A172 (cell line): ENCODE measurements at places on chromosomes 6 and 20. TPM values are rescaled to one million over a fixed set of nuclear protein-coding genes. Genes with fewer than 3 reads are reported as not detected.

The NXT1 gene
- 77.4 and 102 TPM in 2 replicates for total RNA-seq

DNA sequence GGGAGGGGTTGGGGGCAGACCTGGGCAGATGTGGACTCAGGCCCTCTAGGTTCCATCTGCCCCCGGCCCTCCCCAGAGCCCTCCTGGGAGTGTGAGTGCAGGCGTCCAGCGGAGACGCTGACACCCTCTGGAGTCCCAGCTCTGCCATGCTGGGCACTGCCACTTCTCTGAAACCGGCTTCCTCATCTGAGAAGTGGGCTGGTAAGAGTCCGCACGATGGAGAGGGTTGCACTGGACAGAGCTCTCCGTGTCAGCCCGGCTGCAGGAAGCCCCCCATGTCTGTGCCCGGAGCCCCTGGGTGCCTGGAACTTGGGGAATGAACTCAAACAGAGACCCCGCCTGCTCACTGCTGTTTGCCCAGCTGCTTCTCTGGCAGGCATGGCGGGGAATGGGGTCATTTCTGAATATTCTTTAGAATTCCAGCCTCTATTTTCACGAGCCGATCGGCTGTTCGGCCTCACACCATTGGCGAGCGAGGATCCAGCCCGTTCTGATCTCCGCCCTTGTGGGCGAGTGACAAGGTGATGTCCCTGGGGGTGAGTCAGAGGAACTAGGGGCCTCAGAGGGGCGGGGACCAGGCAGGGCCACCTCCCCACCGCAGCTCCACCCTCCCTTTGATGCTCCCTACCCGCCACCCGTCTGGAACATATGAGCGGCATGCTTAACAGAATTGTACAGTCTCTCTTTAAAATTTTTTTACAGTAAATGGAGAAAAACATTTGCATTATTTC is 47.8 kb upstream of the GATA5 start:
- DNase-seq = peak; percentile 49

GRCh38 chr6:160141001-160141726 is 19.5 kb downstream of the SLC22A1 start:
- DNase-seq = peak; percentile 41

DNA sequence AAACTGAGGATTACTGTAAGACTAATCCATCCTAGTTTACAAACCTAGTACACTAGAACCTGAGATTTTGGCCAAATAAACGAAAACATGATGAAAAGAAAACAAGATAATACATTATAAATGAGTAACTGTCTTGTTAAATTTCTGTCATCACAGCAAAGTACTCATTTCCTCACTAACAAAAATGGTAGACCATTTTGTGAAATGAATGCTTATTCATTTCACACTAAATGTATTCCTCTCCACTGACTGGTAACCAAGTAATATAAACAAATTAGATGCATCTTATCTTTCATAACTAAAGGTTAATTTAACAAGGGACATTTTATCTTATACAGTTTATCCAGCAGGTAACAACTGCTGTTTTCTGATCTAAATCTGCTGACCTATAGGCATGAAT is 143.7 kb downstream of the REV3L start:
- DNase-seq = no peak

DNA sequence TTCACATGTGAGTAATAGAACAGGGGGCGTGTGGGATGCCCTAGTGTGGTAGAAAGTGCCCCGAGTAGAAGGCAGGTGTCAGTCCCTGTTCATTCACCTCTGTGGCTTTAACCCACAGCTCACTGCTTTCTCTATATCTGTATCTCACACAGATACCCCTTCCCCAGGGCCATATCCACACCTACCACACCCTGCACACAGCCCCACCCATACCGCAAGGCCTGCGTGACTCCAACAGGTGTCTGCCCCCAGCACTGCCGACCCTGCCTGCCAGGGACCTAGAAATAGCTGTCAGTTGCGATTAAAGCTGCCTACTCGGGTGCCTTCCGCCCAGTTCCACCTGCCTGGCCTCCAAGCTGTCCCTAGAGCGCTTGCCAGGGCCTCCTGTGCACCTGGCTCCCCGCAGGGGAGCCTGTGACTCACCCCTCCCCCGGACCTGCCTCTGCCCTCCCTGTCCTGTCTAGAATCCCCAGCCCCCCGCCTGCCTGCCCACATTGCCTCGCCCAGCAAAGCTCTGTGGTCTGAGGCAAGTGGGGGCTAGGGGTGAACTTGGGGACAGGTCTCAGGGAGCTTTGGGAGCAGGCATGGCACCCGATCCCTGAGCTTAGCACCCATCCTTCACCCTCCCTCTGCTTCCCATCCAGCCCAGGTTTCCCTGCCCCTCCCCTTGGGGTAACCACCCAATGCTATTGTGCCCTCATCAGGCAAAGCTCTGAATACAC is 38.3 kb upstream of the ID1 start:
- DNase-seq = peak; percentile 59

DNA sequence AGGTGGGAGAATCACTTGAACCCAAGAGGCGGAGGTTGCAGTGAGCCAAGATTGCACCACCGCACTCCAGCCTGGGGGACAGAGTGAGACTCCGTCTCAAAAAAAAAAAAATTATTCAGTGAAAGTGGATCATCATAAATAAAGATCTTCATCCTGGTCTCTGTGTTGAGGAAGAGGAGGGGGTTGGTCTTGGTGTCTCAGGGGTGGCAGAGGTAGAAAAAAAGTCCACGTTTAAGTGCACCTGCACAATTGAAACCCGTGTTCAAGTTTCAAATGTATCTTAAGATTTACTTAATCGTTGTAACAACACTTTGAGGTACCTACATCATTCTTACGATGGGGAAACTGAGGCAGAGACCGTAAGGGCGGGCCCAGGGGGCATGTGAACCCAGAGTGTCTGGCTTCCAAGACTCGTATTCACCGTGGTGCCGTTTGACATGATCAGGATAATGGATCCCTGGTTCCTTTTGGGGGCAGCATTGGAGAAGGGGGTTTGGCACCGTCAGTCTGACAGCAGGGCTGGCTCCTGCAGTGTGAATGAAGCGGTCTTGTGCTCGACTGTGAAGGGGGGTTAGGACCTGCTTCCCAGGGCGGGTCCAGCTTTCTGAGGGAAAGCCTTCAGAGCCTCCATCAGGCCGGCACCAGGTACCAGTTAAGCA is 32.9 kb upstream of the ID1 start:
- DNase-seq = no peak

DNA sequence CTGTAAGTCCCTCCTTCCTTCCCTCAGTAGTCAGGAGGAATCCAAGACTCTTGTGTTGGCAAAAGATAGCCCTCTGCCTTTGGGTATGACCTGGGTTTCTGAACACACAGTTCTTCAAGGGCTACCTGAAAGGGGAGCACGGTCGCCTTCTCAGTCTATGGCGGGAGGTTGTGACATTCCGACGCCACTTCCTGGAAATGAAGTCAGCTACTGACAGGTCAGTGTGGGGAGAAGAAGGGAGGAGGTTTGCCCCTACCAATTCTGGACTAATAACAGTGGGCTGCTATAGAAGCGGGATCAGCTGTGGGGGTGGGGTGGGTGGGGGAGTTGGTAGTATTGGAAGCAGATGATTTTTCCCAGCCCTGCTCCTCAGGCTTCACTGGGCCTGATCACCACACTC is 11.5 kb downstream of the CEP250 start:
- no peak for DNase-seq

DNA sequence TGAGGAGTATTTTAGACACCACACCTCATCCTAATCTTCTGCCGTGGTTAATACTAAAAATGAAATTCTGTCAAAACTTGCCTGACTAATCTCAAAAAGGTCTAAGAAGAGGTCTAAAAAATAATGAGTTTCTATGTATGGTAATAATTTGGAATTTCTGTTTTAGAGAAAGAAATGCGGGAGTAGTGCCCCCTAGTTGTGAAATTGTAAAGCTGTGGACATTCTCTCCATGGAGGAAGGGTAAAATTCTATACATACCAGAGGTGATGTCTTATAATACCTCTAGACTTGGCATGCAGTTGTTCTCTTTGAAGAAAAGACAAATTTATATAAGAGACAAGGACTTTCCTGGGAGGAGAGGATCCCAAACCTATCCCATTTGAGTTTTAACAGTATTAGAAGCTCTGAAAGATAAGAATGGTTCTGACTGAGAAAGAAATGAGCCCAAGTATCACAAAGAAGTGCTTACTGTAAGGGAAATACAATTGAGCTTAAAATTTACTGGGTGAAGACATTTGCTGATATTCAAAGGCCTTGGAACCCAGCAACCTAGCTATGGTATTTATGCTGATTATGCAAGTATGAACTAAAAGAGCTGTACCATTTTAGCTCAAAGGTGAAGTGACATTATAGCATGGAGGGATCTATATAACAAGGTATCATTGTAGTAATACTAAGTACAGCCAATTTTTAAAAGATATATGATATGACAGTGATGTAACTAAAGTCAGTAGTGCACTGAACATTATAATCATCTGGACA is 5.1 kb upstream of the EPHA7 start:
- DNase-seq = peak; percentile 8

DNA sequence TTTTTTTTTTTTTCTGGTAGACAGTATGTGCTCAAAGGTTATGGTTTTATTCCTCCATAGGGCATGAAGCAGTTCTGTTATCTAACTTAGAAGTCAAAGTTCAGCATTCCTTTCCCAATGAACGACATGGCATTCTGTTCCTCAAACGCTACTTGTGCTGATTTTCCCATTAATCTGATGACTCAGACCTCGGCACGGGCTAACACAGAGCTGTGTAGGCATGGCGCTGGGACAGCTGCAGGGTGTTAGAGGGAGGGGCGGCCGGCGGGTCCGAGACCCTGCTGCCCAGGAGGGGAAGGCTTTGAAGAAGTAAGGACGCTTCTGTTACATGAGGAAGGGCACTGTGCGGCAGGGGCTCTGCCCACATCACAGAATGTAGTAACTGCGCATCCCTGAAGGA is 93.6 kb upstream of the AGPAT4 start:
- DNase-seq = no peak

- peak; percentile 64 for DNase-seq
These were observed 16.2 kb upstream of the IYD start for GRCh38 chr6:150352321-150353296.

GRCh38 chr6:170032197-170032596 is 258.7 kb downstream of the DLL1 start:
- no peak for DNase-seq

DNA sequence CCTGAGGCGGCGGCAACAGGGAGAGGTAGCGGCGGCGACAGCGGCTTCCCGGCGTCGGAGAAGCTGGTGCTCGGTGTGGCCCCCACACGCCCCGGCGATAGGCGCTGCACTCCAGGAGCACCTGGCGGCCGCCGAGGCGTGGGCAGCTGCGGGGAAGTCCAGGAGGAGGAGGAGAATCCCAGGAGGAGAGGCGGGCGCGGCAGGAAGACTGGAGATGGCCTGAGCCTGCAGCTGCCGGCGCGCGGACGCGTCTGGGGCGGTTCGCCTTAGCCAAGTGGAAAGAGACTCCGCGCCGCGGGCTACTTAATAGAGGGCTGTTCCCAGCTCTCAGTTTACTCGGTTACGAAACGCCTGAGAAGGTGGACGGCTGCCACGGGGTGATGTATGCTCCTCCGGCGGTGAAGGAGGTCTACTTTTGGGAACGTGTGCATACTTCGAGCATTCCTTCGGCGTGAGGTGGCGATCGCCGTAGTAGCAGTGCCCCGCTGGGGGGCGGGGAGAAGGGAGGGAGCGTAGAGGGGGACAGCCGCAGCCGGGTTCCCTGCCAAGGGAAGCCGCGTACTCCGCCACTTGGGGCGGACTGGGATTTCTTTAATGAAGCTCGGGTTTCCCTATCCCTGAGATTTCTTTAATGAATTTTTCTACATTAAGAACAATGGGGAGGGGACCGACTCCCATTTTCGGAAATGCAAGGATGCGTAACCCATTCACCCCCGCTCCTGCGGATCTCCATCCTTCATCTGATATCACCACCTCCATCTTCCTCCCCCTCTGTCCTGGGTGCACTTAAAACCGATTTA is at the start of gene COL12A1:
Gene COL12A1, minus strand, starts transcription at position 278 of the 800 bp plus-strand sequence. CDS start 3,261 bp downstream, outside the sequence.
- peak; percentile 74 for DNase-seq

The MTO1 gene
- 25.7 and 26.7 TPM in 2 replicates for total RNA-seq

DNA sequence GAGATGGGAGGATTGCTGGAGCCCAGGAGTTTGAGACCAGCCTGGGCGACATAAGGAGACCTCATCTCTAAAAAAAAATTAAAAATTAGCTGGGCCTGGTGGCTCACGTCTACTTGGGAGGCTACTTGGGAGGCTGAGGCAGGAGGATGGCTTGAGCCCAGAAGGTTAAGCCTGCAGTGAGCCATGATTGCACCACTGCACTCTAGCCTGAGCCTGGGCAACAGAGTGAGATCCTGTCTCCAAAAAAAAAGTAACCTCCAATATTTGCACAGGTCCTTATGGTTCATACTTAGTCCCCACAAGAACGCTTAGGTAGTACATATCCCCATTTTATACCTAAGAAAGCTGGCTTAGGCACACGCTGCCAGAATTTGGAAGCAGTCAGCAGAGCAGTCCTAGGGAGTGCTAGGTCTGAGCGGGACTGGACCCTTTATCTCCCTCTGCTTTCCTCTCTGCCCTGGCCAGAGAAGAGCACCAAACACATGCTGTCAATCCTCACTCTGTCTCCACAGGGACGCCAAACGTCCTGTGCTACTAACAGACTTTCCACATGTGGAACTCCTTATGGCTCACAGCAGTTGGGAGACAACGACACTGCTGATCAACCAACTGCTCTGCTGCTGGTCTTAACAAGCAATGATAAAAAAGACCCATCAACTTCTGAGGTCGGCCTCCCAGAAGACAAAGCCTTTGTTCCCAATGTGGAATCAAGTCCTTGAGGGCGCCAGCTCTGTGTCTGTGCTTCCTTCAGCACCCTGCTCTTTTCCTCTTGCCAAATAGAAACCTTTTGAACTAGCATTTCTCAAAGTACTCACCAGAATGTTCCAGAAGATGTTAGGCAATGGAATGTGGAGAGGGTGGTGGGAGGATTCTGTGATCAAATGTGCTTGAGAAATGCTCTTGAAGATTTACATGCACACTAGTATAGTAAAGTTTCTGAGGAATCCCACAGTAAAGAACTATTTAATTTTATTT is 226.3 kb upstream of the DTNBP1 start:
- DNase-seq = no peak

The PTPRK gene
- total RNA-seq = 41.8 and 44.1 TPM in 2 replicates

GRCh38 chr6:146290589-146290901 is 253.1 kb upstream of the RAB32 start:
- DNase-seq = no peak

GRCh38 chr6:159093609-159094443 is 49.0 kb upstream of the TAGAP start:
- no peak for DNase-seq

DNA sequence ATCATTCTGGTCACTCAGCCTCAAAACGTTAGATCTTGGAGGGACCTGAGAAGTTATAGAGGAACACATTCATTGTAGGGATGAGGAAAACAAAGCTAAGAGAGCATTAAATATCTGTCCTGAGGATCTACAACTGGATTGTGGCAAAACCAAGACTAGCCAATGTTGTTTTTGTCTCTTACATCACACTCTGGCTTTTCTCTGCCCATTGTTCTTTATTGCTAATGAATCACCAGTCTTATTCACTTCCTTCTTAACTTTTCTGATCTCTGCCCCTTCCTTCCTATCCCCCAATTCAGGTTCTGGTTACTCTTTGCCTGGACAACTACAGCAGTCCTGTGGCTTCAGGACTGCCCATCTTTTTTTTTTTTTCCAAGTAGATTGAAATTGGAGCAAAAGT is 57.0 kb upstream of the PREP start:
- peak; percentile 41 for DNase-seq

The AVP gene
- not detected in 2 replicates for total RNA-seq

- no peak for DNase-seq
These were observed 156.9 kb upstream of the ZFP64 start for GRCh38 chr20:52348434-52348833.

GRCh38 chr6:107695061-107695720 is 128.9 kb downstream of the SCML4 start:
- no peak for DNase-seq

The ZSCAN31 gene
- 17.4 and 24.4 TPM in 2 replicates for total RNA-seq
